GM18507 (cell line): ENCODE measurements at places on chromosomes 13 and 19.

- DNase-seq = no peak
Measured at GRCh38 chr19:4302243-4302640, at the start of gene TMIGD2. Gene TMIGD2, minus strand, starts transcription at chr19:4302389. Its CDS starts 4 bp downstream, at chr19:4302385.

DNA sequence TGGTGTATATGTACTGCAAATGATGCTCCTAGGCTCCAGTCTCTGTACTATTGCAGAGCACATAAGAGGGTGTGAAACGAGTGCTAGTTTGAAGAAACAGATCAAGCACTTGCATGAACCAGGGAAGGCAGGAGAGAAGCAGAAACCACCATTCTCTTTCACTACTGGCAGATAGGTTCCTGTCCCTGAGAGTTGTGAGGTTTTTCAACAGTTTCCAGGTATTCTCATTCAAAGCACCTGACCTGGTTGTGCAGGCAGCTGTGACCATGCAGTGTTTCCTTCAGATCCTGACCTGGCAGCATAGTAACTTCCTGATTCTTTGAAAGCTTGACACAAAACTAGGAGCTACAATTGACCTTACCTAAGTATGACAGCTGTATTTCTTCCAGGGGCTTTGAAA is 164.9 kb downstream of the UFM1 start:
- no peak for DNase-seq

DNA sequence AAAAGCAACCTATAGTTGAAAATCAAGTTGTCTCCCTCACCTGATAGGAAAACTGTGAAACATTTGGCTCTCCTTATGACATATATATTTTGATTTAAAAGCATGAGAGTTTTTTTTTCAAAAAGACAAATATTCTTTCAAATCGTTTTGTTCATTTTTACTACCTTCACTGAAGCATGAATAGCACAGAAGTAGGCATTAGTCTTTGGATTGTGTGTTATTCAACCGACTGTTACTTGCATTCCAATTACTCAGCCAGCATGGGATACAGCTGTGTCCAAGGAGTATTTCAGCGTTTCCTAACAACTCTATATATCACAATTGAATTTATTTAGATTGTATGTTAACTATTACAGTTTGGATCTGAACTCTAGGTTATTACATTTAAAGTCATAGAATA is 135.2 kb downstream of the PCDH9 start:
- no peak for DNase-seq

- no peak for DNase-seq
Measured at GRCh38 chr13:108005231-108005630, 210.1 kb downstream of the LIG4 start.

DNA sequence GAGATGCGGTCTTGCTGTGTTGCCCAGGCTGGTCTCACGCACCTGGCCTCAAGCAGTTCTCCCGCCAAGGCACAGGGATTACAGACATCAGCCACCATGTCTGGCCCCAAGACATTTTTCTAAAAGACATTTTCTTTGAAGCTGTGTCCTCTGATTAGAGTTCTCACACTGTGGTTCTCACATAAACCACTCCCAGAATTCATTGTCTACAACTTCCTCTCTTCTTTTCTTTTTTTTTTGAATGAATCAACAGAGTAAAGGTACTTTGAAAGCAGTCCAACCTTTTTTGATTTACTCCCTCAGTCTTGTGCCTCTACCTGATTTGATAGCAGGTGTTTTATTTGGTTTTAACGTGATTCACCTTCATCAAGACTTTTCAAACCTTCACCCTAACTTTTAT is 14.3 kb upstream of the SHD start:
- DNase-seq = no peak
